ENCODE measurements at places on chromosomes 16 and 17.

DNA sequence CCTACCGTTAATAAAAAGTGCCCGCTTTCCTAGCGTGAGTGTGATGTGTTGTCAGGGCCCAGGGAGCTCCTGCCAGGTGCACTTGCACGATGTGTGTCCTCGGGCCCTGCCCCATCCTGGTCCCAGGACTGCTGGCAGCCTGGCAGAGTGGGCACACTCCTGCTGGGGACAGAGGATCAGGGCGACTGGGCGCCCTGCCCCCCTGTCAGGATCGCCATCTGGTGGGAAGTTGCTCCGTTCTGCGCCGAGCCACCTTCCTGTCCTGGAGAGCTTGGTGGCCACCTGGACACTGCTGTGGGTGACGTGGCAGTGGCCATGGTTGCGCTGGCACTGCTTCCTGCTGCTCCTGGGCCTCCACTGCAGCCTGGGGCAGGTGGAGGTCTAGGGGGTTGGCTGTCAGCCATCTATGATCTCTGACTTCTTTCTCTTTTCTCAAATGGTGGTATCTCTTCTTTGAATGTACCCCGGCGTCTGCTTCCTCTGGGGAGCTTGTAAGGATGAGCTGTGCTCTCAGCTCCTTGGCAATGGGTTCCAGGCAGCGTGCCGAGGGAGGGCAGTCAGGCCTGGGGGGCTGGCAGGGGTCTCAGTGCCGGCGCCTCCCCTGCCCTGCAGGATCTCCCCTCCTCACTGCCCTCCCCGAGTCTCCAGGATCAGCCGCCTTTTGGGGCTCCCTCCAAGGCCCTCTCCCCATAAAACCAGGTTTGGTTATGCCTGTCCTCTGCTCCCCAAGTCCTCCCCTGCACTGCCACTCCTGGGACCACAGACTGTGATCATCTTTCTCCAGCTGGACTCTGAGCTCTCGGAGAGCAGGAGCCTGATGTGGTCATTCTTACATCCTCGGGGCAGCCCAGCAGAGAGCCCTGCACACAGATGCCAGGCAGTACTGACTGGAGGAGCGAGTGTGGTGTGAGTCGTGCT, 76.9 kb downstream of the AMFR start:
- DNase-seq: no peak

DNA sequence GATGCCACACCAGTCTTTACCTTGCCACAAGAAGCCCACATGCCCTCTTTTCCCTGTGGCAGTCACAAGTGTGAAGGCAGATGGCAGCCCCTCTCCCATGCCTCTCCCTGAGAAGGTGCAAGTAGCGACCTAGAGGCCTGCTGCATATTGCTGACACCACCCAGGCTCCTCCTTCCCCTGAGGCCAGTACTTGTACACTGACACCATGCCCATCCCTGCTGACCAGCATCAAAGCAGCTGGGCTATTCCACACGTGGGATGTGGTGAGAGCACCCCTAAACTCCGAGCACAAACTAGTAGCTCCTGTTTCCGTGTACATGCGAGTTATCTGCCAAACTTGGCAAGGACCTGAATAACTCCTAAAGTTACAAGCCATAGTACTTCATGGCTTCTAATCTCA, 149.4 kb downstream of the AATF start:
- no peak for DNase-seq

GRCh38 chr17:17902376-17902775, 65.6 kb upstream of the SREBF1 start:
- no peak for DNase-seq

DNA sequence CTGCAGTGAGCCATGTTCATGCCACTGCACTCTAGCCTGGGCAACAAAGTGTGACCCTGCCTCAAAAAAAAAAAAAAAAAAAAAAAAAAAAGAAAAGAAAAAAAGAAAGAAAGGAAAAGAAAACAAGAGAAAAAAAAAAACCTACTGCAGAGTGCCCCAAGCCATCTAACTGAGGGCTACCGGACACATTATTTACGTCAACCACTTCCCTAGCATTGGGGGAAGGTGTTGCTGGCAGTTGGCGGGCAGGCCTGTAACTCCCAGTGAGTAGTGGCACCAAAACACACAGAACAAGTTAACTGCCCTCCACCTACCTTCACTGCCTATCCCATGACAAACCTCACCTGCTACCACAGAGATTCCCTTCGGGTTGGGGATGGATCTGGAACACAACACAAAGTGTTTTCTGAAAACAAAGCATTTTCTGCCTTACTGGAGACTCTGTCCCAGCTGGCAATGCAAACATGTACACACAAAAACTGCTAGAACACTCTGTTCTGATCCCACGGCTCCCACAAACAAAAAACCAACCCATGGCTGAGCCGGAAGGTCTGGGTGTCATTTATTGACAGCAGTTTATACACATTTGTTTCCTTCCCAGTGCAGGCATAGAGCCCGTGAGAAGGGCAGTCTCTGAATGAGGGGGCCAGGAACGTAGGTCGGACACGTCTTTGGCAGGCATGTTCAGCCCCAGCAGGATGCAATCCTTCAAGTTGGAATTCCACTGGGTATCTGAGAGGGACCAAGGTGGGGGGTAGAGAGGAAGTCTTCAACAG, 11.0 kb downstream of the PHB1 start:
- DNase-seq: no peak

DNA sequence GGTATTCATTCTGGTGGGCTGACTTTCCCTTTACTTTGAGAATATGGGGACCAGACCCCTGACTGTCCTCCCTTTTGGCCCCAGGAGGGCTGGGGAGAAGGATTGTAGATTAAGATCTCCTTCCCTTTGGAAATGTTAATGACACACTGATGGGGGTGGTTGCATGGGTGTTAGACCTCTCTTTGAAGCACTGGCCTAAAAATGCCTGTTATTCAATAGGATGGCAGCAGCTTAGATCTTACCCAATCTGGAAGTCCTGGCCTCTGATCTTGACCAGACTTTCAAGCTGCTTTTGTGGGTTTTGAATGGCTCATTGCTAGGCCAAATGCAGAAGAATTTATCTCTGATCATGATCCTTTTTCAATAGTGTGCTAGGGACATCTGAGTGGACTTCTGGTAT, 25.7 kb downstream of the MAP3K3 start:
- DNase-seq: no peak

- DNase-seq: no peak
Measured at GRCh38 chr17:74816905-74817620, 40.9 kb upstream of the NAT9 start.

DNA sequence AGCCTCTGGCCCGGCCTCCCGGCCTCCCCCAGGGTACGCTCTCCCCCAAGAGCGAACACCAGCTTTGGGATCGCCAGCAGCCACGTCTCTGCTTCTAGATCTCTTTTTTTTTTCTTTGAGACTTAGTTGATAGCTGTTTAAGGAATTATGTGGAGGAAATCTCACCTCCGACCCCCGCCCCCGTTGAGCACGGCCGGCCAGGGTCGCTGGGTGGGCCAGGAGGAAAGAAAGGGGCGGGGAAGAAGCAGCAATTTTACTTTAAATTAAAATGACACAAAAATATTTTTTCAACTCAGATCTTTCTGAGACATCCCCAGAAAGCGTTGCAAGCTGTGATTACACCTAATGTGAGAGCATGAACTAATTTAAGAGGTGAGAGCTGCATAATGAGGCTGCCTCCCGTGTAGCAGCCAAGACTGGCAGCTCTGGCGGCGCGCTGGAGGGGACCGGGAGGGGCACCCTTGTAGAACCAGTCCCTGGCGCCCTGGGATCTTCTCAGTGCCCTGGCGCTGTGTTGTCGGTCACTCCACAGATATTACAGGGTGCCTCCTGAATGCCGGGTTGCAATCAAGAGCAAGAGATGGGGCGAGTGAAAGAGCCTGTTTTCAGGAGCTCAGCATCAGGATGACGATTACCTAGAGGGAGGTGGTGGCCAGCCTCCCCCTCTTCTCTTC, 1.9 kb upstream of the CBLN1 start:
- DNase-seq: no peak

DNA sequence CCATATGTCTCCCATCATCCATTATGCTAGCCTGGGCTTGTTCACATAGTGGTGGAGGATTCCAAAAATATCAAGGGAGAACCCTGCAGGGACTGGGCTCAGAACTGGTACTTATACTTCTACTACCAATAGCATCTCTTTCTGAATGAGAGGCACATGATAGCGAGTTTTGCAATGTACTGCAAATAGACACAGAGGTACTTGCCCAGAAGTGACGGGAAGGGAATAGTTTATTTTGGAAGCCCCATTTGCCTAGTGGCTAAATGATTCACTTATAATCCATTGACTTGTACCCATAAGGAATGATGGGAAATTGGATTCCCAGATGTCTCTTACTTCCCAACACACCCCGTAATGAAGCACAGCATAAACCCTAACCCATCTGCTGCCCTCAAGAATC, 124.8 kb upstream of the ERCC4 start:
- DNase-seq: no peak

DNA sequence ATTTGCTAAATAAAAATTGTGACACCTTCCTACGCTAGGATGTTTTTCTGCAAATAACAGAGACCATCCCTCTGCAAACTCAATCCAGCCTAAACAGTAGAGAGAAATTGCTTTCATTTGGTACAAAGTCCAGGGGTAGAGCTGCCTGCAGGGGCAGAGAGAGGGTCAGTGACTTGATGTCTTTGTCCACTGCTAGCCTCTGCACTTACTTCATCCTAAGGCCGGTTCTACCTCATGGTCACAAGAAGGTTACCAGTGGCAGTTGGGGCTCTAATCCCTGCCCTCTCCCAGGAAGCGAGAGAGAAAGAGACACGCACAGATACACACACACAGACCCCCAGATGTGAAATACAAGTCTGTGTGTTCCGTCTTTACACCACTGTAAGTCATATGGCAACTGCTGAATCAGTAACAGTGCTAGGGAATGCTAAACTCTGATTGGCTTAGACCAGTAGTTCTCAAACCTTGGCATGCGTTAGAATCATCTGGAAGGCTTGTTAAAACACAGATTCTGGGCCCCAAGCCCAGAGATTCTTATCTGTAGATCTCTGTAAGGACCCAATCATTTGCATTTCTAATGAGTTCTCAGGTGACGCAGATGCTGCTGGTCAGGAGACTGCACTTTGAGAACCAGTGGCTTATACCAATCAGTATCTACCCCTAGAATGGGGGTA, 13.1 kb upstream of the LPCAT2 start:
- no peak for DNase-seq

GRCh38 chr16:17515421-17516210, 44.9 kb upstream of the XYLT1 start:
- DNase-seq: no peak

DNA sequence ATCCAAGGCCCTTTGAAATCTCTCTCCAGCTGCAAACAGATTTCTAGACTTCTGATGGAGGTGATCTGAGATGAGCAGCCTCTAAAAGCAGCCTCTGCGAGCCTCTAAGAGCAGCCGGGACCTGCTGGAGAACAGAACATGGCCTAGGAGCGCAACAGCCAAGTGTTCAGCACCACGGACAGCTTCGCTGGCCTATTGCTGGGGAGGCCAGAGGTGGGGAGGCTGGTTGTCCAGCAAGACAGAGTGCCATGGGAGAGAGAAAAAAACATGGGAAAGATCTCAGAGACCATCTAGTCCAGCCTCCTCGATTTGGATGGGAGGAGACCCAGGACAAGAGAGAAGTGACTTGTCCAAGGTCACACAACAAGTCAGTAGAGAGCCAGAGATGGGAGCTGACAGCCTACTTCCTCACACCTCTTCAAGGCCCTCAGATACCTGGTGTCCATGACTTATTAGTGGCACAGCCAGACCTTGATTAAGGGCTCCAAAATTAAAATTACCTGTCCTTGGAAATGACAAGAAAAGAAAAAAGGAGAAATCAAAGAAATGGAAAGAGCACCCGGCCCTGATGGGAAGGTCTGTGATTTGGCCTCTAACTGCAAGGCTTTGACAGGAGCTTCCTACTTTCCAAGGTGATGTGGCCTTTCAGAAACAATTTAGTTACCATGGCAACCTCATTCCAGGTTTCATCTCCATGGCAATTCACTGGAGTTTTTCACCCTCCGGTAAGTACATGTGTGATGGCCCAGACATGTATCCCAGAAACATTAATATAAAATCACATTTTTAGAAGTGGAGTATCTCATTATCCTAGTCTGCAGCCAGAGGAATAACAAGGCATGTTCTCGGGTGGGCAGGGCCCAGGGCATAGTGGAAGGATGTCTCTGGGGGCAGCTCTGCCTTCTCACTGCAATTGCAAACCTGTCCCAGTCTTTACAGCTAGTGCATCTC, 14.5 kb downstream of the RPRML start:
- DNase-seq: no peak

DNA sequence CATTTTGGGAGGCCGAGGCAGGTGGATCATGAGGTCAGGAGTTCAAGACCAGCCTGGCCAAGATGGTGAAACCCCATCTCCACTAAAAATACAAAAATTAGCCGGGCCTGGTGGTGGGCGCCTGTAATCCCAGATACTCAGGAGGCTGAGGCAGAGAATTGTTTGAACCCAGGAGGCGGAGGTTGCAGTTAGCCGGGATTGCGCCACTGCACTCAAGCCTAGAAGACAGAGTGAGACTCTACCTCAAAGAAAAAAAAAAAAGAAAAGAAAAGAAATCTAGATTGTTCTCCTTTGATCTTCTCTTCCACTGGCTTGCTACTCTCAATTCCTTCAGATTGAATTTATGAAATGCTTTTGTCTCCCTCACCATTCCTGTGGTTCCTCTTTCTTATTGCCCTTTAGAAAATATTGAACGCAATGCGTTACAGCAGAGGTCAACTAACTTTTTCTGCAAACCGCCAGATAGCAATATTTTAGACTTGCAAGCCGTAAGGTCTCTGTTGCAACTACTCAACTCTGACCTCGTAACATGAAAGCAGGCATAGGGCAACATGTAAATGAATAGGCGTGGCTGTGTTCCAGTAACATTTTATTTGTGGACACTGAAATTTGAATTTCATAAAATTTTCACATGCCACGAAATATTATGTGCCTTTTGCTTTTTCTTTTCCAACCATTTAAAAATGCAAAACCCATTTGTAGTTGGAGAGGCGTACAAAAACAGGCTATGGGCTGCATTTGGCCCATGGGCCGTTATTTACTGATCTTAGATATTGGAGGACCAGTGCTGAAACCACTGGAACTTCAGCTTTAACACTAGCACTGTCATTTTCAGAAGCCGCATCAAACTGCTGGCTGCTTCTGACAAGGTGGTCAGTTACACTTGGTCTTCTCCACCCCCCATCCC, 24.8 kb downstream of the PITPNC1 start:
- DNase-seq: no peak

DNA sequence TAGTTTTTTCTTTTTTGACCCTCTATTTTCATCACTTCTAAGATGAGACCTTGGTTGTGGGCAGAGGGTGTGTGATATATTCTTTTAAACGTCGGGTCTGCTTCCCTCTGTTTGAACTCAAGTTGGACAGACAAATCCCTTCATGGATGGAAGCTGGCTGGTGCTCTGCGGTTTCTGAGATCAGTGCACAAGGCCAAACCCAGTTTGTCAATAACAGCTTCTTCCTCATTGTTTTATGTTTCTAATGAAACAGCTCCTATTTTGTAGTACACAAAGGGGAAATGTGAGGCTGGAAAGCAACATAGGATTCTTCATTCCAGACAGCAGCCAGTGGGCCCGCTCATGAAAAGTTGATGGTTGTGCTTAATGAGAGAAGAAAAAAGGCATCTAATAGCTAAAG, 159.6 kb downstream of the PRKCA start:
- DNase-seq: no peak

- DNase-seq: no peak
Measured at GRCh38 chr16:71351558-71351901, 7.0 kb upstream of the CALB2 start.
